ENCODE measurements at places on chromosomes 4 and X.

GRCh38 chr4:21195682-21196081 lies 495.4 kb downstream of the PACRGL start:
- DNase-seq, result no peak

GRCh38 chr4:23979534-23979933 lies 89.7 kb upstream of the PPARGC1A start:
- no peak for DNase-seq

DNA sequence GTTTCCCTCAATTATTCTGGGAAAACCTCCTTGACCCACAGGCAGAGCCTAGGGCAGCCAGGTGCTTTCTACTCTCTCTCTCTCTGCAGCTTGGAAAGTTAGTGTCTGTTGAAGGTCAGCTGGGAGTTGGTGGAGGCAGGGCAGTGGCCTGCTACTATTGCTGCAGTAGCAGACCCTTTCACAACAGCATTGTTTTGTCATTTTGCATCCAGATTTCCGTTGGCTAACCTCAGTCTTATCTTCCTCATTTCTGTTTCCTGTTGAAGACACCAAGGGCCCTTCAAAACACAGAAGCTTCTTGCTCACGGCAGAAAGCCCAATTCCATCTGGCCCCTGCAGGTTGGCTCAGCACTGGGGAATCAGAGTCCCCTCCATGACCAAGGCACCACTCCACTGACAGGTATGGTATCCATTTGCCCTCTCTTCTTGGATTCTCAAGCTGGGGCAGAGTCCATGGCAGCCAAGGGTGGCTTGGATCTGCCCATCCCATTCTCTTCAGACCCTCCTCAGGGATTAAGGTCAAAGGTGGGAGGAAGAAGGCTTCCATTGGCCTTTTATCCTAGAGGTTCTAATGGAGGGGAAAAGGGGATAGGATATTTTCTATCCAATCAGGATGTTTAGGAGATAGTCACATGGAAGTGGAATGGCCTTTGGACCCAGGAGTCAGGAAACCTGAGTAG lies 24.6 kb downstream of the VSIG4 start:
- no peak for DNase-seq

- DNase-seq, result no peak
These were observed 99.5 kb downstream of the ARHGAP6 start for GRCh38 chrX:11566173-11566572.

DNA sequence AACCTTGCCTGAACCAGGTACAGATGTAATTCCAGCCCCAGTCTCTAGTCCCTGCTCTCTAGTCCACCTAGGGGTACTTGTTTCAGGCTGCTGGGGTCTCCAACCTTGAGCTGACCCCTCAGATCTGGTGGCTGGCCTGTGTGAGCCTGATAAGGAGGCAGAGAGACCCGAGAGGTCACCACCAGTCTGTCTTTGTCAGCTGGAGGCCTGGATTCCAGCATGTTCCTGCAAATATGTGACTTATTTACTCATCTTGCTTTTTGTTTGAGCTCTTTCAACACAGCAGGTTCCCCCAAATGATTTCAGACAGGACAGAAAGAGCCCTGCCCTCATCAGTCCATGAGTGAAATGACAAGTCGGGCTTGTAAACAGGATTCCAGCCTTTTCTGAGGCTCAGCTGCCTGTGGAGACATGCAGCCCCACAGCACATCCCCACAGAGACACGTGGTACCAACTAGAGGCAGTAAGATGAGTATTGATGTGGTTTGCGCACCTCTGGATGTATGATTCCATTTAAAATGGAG lies 37.5 kb upstream of the STK26 start:
- no peak for DNase-seq
